ENCODE measurements at places on chromosomes 13 and 19.

DNA sequence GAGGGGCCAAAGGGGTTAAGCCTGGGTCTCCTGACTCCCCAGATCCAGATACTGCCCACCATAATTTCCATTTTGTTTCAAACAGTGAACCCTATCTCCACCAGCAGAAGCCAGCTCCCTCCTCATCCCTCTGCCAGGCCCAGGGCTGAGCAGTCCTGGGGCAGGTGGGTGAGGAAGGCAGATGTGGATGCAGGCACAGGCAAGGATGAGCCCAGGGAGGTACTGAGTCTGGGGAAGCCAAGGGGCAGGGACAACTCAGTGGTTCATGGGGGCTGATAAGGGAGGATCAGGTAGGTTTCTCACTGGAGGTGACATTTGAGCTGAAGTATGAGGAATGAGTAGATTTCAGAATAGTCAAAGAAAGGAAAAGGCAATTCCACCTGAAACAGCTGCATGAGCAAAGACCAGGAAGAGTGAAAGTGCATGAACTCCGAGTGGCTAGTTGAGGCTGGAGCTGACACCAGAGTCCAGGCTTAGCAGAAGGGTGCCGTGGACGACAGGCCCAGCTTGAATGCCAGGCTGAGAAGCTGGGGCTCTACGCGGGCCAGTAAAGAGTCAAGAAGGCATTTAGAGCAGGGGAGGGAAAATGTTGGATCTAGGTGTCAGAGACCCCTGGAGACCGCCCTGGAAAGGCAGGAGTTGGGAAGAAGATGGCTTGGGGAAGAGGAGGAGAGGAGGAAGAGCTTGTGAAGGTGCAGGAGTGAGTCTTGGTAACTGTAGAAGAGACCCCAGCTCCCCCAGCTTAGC is 10.3 kb downstream of the CIC start:
- no peak for DNase-seq

DNA sequence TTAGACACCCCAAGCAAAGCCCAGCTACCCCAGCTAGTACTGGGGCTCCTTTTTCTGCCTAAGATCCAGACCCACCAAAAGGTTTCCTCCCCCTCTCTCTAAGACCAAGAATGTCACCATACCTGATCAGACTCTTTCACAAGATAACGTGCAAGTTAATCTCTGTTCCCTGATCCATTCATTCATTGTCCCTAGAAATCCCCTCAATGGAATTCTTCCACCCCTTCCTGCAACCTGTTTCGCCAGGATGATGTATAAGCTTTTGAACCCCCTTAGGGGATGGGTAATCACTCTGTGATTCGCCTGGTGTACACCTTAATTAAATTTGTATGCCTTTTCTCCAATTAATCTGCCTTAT is 17.3 kb upstream of the CLN5 start:
- DNase-seq, result no peak

DNA sequence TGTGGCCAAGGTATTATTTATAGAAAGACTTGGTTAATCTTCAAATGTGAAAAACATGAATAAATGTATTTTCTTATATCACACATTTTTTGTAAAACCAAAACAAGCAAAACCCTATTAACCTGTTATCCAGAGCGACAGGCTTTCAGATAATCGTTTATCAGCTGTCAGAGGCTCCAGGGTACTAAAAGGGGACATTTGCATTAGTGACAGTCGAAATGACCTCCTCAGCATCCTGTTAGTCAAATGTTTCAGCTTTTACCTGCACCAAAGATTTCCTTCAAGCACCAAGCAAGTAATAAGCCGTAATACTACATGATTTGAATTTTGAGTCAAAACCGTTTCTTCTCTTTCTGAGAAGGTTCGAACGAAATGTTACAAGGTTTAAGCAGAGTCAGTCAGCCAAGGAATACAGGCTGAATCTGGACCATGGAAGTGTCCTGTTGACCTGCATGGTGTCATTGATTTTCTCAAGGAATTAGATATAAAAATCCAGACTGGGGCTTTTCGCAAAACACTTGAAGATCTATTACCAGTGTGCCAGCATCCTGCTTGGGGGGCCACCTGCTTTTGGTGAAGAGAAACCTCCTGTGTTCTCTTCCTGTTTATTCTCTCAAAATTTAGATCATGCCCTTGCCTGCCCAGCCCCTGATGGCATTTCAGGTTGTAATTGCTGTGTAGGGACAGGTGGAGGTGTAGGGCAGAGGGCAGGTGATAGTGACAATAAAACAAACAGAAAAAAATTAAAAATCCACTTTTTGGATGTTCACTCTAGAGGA is 11.3 kb upstream of the RFC3 start:
- no peak for DNase-seq

DNA sequence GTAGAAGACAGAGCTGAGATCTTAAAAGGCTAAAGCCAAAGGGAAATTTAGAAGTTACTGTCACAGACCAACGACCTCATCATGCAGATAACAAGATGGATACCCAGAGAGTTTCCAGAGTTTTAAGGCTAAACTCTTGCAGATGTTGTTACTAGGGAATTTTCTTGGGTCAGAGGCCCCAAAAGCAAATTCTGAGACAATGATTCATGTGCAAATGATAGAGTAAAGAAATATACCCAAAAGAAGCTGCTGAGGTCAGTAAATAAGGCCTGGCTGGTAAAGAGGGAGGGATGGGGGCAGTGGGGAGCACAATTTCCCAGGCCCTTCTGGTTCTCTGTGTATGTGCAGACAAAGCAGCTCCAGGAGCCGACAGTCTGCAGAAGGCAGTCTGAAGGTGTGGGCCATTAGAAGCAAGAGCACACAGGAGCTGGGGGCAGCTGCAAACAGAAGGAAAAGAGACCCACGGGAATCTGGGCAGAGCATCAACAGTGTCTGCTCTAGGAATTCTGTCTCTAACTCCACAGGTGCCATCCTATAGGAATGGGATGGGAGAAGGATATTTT is 330.8 kb downstream of the TBC1D4 start:
- no peak for DNase-seq

- DNase-seq, result peak; percentile 9
Observed at GRCh38 chr13:37149380-37149779, 43.9 kb upstream of the CSNK1A1L start.
